Activated CD4-positive, alpha-beta T cell treated with anti-CD3 and anti-CD28 coated beads, Interleukin-2, Interleukin-6, amounts not matched to agents 100 ng/mL and 50 ng/mL, durations not matched to agents 16 hours and 8 hours (primary cell): ENCODE measurements at places on chromosomes 2 and 18.
A peak's percentile ranks its signal among the peaks of the same experiment; 100 is the strongest.

- DNase-seq: no peak
These were observed 52.7 kb upstream of the PELI1 start for GRCh38 chr2:64196963-64197362.

GRCh38 chr18:5975111-5976002 lies 80.0 kb upstream of the TMEM200C start:
- peak; percentile 30 for DNase-seq

DNA sequence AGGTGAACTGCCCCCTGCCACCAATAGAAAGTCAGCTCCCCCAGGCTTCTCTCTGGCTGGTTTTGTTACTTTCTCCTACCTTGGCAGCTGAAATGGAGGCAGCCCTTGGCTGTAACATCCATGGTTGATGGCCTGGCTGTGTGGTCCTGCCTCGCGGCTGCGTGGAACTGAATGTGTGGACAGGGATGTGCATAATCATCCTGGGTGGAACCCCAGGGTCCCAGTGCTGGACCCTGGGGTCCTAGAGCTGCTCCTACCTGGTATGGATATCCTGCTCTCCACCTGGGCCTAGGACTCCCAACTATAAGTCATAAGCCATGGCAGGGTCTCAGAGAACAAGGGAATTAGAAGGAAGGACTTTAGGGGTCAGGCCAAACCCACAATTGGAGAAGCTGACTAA lies 93.5 kb downstream of the CAPN13 start:
- DNase-seq: no peak

- DNase-seq: no peak
These were observed 238.0 kb upstream of the SALL3 start for GRCh38 chr18:78741381-78742217.

- no peak for DNase-seq
These were observed 73.0 kb downstream of the ATP8B1 start for GRCh38 chr18:57730146-57730545.

DNA sequence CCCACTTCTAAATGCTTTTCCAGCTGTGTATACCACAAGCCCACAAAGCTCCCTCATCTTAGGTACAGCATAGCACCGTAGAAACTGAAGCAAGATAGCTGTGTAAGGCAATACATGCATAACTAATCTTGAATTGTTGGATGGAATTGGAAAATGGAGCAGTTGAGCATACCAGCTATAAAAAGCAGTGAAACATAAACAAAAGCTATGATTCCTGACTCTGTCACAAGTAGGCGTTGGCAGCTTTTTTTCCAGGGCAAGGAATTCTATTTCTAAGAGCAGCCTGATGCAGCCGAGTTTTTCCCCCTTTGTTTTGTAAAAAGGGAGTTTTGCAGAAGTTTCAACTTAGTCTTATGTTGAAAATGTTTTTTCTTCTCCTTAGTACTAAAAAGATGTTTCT lies 32.4 kb downstream of the MOGAT1 start:
- DNase-seq: no peak

GRCh38 chr2:240320204-240320993 lies 115.1 kb upstream of the GPC1 start:
- DNase-seq: no peak

GRCh38 chr2:190649798-190650390 lies 1.0 kb downstream of the NAB1 start:
- DNase-seq: peak; percentile 16
